ENCODE measurements at places on chromosomes 6 and 20.
A peak's percentile ranks its signal among the peaks of the same experiment; 100 is the strongest.

DNA sequence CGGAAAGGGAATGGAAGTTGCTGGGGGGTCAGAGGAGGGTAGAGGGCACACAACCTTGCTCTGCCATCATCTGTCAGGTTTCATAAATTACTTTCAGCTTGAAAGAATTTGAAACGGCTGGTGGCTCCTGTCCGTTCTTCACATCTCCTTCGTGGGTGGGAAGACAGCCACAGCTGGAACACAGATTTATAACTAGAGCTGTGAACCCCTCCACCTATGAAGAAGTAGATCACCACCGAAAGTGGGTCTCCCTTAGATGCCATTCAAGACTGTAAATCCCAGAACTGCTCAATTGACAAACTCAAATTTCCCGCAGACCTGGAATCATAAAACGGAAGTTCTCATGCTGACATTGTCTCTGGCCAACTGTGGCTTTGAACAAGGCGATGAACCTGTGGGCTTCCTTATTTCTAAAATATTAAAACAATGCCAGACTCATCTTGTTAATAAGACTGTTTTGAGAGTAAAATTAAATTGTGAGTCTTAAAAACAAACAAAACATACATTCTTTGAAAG is 65.3 kb downstream of the BTBD3 start:
- DNase-seq: no peak

- no peak for DNase-seq
Measured at GRCh38 chr6:107689951-107690642, 134.0 kb downstream of the SCML4 start.

DNA sequence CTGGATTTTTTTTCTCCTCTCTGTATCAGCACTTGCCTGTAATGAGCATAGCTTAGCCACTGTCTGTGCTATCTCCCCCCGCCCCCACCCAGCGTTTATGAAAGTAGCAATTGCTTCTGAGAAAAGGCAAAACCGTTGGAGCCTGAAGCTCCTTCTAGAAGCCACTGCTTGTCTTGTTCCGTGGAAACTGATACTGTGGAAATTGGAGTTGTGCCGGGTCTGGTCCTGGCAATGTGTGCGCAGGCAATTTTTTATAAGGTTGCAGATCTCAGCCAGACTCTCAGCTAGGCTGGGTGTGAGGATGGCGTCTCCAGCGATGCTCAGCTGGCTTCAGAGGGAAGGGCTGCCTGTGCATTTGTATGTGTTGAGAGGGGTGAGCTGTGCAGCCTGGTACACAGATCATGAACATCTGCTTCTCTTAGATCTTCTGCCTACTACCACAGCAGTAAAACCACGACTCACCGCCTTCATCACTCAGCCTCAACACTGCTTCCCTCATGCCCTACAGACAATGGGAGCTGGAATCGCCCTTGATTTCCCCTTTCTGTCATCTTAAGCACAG is 72.4 kb upstream of the GTSF1L start:
- DNase-seq: no peak

- DNase-seq: peak; percentile 47
Measured at GRCh38 chr6:474453-475185, 83.1 kb downstream of the IRF4 start.

DNA sequence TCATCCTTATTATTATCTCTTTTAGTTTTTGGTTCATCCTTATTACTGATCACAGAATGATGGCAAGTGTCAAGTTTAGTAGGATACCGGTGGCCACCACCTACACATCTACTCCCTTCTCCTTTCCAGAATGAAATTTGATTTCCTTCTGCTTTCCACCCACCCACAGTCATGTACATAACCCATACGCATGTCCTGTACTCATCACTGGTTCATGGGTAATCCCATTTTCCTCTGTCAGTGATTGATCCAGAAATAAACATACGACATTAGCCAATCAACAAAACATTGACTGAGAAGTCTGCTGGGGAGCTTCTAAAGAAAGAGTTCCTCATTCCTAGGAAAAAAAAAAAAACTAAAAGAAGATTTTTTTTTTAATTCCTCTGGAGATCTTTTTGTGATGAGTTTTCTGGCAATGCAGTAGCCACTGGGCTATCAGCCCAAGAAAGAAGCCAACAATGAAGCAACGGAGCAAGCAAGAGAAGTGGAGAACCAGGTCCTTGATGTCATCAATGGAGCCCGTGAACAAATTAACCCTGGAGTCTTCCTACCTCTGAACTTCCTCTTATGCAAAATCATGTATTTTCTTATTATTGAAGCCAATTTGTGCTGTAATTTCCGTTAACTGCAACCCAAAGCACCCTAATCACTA is 127.8 kb downstream of the TASP1 start:
- DNase-seq: no peak

Measured in stimulated activated CD8-positive, alpha-beta memory T cell treated with anti-CD3 and anti-CD28 coated beads, Interleukin-7, amount 100 ng/mL, for 1 hour (primary cell).